H1 (cell line): ENCODE measurements at places on chromosomes 11 and 22. TPM values are rescaled to one million over a fixed set of nuclear protein-coding genes. Genes with fewer than 3 reads are reported as not detected.

DNA sequence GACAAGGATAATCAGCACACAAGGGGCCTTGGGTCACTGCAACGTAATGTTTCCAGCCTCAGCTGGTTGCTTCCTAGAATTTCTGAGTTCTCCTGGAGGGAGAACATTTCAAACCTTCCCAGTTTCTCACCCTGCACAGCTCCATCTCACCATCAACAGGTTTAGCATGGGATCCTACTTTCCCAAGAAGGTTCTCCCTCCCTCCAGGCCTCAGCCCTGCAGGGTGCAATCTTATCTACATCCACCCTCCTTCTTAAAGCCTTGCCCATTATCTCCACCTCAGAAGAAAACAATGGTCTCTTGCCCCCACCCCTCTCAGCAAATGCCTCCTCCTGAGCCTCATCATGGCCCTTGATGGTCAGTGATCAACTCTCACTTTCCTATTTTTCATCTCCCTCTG is 23.6 kb downstream of the CADM1 start:
- no peak for DNase-seq
- H3K36me3 ChIP-seq: no peaks in the 10 kb centered on the region
- H3K27ac ChIP-seq: no peak overlapping the region
- peaks cover 7% of the 10 kb centered on the region; the same call in 1 of the 2 replicates for H3K27me3 ChIP-seq
- H3K4me1 ChIP-seq: no peaks in the 10 kb centered on the region; the same call in 1 of the 2 replicates

GRCh38 chr11:126592496-126593410 is 237.3 kb downstream of the ST3GAL4 start:
- H3K4me1 ChIP-seq: peaks cover 17% of the 10 kb centered on the region
- H3K27me3 ChIP-seq: no peaks in the 10 kb centered on the region

DNA sequence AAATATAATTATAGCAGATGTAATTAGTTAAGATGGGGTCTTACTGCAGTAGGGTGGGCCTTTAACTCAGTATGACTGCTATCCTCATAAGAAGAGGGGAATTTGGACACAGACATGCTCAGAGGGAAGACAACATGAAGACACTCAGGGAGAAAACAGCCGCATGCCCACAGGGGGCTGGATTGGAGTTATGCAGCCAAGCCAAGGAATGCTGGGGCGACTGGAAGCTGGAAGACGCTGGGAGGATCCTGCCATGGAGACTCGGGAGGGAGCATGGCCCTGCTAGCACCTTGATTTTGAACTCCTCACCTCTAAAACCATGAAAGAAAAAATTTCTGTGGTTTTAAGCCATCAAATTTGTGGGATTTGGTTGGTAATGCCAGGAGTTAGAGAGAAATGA is 40.9 kb downstream of the PANX1 start:
- H3K36me3 ChIP-seq: peaks cover 5% of the 10 kb centered on the region; the same call in 1 of the 2 replicates
- H3K27me3 ChIP-seq: no peaks in the 10 kb centered on the region
- H3K4me1 ChIP-seq: peaks cover 3% of the 10 kb centered on the region; the same call in 1 of the 2 replicates
- no peak overlapping the region for H3K27ac ChIP-seq
- H3K4me3 ChIP-seq: no peak overlapping the region

DNA sequence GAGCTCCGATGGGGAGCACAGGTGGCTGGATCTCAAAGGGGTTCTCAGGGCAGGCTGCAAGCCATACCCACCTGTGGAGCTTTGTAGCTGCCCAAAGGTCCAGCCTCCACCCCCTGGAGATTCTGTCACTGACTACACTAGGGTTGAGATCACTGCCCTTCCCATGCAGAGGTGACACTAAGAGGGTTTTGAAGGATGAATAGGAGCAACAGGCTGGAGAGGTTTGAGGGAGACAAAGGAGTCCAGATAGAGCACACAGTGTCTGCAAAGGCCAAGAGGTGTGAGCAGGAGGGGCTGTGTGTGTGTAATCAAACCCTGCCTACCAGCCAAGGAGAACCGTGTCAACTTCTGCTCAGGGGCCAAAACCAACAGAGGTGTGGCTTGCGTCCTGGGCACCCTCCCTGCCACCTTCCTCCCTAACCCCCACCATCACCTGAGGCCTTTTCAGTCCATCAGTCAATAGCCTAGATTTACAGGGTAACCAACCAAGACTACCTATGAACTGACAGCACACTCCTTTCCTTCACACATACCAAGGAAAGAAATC is 43.0 kb upstream of the WNT11 start:
- H3K27ac ChIP-seq: no peak overlapping the region
- DNase-seq: no peak
- H3K27me3 ChIP-seq: peaks cover under 1% of the 10 kb centered on the region; the same call in 1 of the 2 replicates
- H3K36me3 ChIP-seq: no peaks in the 10 kb centered on the region
- no peaks in the 10 kb centered on the region for H3K4me1 ChIP-seq
- H3K4me3 ChIP-seq: no peak overlapping the region

DNA sequence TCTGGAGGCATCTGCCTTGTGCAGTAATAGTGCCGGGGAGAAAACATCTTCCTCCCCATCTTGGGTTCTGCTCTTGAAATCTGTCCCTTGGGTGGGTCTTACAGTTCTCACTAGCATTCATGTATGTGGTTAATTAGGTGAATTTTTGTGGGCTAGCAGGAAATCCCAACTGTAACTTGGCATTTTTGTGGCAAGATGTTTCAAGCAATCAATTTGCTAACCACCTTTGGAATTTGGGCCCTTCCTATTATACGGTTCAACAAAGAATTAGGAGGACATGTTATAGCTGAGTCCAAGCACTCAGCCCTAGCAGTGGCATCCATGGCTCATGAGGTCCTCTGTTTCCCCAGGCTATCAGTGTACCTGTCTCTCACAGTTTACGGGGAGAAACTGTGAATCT is 89.1 kb upstream of the MTNR1B start:
- H3K4me3 ChIP-seq: no peak overlapping the region
- no peaks in the 10 kb centered on the region; the same call in 1 of the 2 replicates for H3K36me3 ChIP-seq
- H3K27ac ChIP-seq: no peak overlapping the region

- no peaks in the 10 kb centered on the region for H3K4me1 ChIP-seq
- H3K36me3 ChIP-seq: no peaks in the 10 kb centered on the region
- DNase-seq: no peak
- no peak overlapping the region for H3K27ac ChIP-seq
Measured at GRCh38 chr11:83583757-83584366, 297.7 kb upstream of the CCDC90B start.

DNA sequence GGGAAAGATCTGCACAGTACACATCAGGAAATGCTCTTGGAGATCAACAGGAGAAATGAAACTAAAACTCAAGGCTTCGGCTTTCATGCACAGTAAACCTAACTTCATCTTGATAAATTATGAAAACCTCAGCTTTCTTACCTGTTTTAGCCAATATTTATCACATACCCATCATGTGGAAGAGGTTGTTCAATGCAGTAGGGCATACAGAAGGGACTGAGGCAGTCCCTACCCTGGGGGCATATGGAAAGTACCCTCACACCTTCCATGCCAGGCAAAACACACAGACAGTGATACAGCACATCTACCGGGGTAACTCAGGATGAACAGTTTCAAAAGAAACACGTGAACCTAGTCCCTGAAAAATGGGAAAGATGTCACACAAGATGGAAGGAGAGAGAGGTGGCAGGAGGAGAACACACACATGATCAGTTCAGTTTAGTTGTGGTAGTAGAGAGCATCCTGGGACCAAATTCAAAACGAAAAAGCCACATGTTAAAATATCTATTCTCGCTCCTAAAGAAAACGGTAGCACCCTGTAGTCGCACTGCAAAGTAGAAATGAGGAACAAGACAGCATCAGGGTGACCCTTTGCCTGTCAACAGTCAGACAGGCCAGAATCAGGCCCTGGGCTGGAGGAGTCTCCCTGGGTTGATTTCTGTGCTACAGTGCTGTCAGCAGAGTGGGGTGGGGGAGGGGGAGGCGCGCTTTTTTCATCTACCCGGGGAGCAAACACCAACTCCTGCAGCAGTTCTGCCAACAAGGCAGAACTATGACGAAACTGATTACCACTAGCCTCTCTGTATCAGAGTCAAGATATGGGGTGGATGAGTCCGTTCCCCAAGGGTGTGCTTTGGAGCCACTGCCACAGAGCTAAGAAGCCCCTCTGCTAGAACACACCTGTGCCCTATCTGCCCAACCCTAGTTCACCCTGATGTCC is 1.3 kb downstream of the HIRA start:
- H3K4me1 ChIP-seq: peaks cover 9% of the 10 kb centered on the region
- DNase-seq: no peak
- H3K27me3 ChIP-seq: no peaks in the 10 kb centered on the region
- peaks cover 5% of the 10 kb centered on the region for H3K36me3 ChIP-seq
- H3K27ac ChIP-seq: 0 out of 2 replicates have a peak overlapping the region, but pooled peaks have one; percentile 54

GRCh38 chr11:79219186-79220045 is 221.4 kb downstream of the TENM4 start:
- no peaks in the 10 kb centered on the region for H3K4me1 ChIP-seq
- H3K4me3 ChIP-seq: no peak overlapping the region
- H3K27me3 ChIP-seq: no peaks in the 10 kb centered on the region
- no peak overlapping the region for H3K27ac ChIP-seq
- no peaks in the 10 kb centered on the region for H3K36me3 ChIP-seq

DNA sequence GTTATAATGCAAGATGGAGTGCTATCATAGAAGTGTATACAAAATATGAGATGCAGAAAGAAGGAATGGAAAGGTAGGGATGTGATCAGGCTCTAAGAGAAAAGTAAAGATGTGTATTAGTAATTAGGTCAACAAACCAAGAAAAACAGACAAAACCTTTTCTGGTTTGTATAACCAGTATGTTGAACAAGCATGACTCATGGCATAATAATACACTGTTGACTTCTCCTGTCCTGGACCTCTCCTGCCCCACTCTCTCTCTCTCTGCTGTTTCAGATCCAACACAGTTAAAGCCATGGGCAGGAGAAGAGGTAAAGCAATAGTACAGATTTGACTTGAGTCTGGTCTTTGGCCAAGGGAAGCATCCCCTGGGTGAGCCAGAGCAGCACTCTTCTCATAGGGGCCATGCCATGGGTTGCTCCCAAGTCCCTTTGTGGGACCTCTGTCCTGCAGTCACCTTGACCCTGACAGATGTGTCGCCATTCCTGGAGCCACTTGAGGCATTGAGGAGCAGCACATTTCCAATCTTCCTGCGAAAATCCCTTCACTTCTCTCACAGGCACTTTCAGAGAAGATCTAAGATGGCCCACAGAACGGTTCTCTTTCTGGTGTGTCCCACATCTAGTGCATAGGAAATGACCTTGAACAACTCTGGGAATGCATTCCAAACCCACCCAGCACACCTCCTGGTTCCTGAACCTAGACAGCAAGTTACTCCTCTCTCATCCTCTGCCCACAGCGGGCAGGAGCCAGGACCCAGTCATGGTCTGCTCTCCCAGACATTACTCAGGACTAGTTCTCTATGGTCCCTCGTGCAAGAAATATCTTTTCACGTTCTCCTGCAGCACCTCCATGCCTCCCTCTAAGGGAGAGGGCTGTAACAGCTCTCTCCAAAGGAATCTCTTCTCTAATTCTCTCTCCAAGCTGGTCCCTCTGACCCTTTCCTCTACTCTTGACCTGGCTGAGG is 58.2 kb upstream of the PRSS23 start:
- H3K27ac ChIP-seq: no peak overlapping the region
- H3K4me1 ChIP-seq: peaks cover 8% of the 10 kb centered on the region; the same call in 1 of the 2 replicates
- no peak for DNase-seq
- no peaks in the 10 kb centered on the region for H3K27me3 ChIP-seq

- DNase-seq: no peak
- H3K4me3 ChIP-seq: no peak overlapping the region
Measured at GRCh38 chr11:92432515-92432914, 207.9 kb downstream of the FAT3 start.

Gene CSF2RB
- not detected in 2 replicates for total RNA-seq

Gene OR2D2
- total RNA-seq: 0.29 TPM in 1 of 2 replicates, not detected in the other

Gene NLRP10
- total RNA-seq: 0.31 and 0.71 TPM in 2 replicates

Gene TSSK2
- not detected in 2 replicates for total RNA-seq

Gene PTPRJ
- total RNA-seq: 21.6 and 22.6 TPM in 2 replicates

Gene ADM2
- 7.5 and 8.0 TPM in 2 replicates for total RNA-seq

Gene SNRPD3
- total RNA-seq: 200 TPM in 2 replicates

Gene DDI1
- total RNA-seq: not detected in 2 replicates
